Kidney tubule cell (primary cell): ENCODE measurements at places on chromosomes 12 and 14.
A peak's percentile ranks its signal among the peaks of the same experiment; 100 is the strongest.

GRCh38 chr14:99971941-99972747, 93.1 kb upstream of the EVL start:
- DNase-seq: no peak

GRCh38 chr14:50669441-50669986, 1.4 kb upstream of the SAV1 start:
- DNase-seq: peak; percentile 39

- DNase-seq: no peak
Observed at GRCh38 chr12:124144531-124145194, 150.2 kb upstream of the RFLNA start.

DNA sequence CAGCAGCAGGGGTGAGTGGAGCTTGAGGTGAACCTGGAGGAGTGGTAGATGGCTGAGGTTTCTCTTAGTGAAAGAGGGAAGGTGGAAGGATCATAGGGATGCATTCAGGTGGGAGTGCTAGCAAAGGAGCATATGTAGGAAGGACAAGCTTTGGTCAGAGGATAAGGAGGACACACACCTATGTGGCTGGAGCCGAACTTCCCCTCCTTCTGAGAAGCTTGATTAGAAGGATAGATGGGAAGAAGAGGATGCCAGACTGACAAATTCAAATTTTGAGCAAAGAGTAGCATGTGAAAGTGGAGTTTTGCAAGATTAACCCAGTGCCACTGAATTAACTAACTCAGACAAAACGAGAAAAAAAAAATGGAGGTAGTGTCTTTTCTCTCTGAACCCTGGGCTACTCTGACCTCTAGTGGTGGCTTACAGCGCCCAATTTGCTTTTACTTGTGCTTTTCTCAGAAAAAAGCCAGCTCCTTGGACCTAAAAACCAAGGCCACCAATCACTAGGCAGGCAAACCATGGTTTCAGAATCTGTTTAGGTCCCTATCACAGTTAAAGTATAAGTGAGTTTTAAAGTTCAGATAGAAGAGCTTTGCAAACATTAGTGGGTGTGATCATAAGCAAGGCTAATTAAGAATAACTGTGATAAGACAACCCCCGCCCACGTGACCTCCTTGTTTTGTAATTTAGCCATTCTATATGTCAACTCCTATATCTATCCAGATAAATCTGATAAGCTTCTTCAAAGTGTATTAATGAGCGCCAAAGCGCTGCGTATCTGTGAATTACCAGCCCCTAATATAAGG, 15.5 kb downstream of the EMP1 start:
- peak; percentile 67 for DNase-seq

DNA sequence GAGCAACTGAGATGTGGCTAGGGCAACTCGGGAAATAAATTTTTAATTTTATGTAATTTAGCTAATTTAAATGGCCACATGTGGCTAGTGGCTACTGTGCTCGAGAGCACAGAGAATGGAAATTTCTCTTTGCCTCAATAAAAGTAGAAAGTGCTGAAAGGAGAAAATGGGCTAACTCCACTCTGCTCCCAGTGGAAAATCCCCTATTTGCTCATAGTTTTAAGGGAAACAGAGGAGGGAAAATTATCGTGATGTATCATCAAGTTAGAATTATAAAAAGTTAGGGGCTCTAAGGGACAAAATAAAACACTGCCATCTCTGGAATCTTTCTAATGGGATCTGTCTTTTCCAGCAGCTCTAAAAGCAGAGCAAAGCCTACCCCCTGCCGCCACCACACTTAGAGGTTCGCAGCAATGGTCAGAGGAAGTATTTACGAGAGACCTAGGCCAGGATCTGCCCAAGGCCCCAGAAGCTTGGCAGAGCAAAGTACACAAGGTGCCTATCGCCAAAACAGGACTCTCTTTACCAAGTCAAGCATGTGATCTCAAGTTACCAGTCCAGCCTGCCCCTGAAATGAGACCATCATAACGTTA, 220.7 kb downstream of the PPM1H start:
- no peak for DNase-seq

- no peak for DNase-seq
Observed at GRCh38 chr12:82757059-82757458, 70.4 kb downstream of the TMTC2 start.
